ENCODE measurements at places on chromosomes 6 and 20. TPM values are rescaled to one million over a fixed set of nuclear protein-coding genes. Genes with fewer than 3 reads are reported as not detected.

DNA sequence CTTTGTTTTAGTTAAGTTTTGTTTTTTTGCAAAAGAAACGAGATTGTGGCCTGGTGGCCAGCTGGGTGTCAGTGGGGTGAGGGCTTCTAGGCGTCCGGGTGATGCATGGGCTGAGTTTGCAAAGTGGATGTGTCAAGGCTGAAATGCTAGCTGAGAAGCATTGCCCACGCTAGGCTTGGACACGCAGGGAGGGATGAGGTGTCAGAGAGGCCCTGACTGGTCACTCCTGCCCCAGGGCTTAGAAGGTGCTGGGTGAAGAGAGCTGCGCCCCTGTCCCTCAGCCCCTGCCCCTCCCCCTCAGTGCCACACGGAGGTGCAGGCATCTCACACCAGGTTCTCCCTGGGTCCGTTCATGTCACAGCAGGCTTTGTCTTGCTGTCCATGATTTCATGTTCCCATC lies 8.1 kb downstream of the OSBPL2 start:
- H3K4me1 ChIP-seq = peaks cover 6% of the 10 kb centered on the region
- no peak overlapping the region for H3K4me3 ChIP-seq
- H3K27ac ChIP-seq = peak overlapping the region; percentile 72

- DNase-seq = no peak
- no peak overlapping the region for H3K4me3 ChIP-seq
- H3K36me3 ChIP-seq = no peaks in the 10 kb centered on the region
- H3K27me3 ChIP-seq = no peaks in the 10 kb centered on the region
- no peak overlapping the region for H3K27ac ChIP-seq
These were observed 555.3 kb upstream of the CHD6 start for GRCh38 chr20:42173440-42173839.

- H3K27ac ChIP-seq = peak overlapping the region; percentile 82
- H3K4me1 ChIP-seq = peaks cover 10% of the 10 kb centered on the region
- peak; percentile 42 for DNase-seq
These were observed 130.1 kb downstream of the NFATC2 start for GRCh38 chr20:51412333-51412871.

DNA sequence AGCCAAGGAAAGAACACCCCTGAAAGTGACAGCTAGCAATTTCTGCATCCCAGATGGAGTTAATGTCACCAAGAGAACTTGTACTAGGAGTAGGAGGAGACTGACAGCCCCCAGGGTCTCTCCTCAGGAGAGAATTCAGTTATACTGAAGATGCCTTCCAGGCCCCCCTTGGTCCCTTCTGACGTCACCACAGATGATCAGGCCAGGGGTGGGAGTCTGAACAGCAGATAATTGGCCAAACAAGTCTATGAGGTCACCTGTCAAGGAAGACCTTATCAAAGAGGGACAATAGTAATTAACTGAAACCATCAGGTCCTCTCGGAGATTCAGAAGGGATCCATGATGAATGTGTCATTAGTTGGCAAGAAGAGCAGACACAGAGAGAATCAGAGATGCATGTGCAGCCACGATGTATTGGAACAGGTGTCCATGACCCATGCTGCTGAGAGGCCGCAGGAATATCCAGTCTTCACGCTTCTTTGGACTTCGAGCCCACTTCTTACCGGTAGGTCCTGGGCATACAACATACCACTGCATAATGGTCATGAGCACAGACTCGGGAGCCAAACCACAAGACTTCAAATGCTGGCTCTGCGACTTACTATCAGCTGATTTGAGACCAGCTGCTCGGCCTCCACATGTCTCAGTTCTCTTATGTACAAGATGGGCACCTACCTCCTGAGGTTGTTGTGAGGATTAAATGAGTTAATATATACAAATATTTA lies 10.2 kb downstream of the TRIM10 start:
- no peak overlapping the region for H3K4me3 ChIP-seq
- H3K36me3 ChIP-seq = no peaks in the 10 kb centered on the region
- H3K27ac ChIP-seq = no peak overlapping the region

DNA sequence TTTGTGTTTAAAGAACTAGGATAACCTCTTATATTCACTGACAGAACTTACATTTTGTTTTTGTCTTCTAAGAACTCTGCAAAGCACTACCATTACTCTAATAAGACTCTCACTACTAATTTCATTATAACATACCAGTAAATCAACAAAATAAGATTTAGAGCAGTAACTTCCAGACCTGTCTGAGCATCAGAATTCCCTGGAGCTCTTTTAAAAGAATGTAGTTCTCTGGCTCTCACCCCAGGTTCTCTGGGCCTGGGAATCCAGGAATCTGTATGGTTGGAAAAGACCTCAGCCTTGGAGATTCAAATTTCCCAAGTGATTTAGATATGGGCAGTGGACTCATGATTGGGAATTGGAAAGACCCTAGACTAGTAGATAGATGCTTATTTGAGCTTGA lies 89.4 kb downstream of the JAG1 start:
- H3K27ac ChIP-seq = no peak overlapping the region
- H3K4me1 ChIP-seq = no peaks in the 10 kb centered on the region
- H3K4me3 ChIP-seq = no peak overlapping the region
- DNase-seq = no peak
- no peaks in the 10 kb centered on the region for H3K36me3 ChIP-seq

DNA sequence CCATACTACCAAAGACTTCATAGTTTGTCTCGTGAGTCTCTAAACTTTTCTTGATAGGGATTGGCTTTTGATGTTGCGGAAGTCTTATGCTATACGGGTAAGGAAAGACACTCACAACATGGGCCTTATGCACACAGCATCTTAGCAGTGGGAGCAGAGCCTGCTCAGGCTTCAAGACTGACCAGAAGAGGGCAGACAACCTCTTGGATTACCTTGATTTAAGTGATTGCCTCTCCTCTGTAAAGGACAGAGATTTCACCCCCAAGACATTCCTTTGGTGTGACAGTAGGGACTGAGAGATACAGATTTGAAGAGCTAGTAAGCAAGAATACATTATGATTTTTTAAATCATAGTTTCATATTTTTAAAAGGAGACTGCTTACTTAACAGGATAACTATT lies 71.0 kb upstream of the SAMD3 start:
- H3K36me3 ChIP-seq = no peaks in the 10 kb centered on the region
- H3K4me1 ChIP-seq = no peaks in the 10 kb centered on the region
- H3K4me3 ChIP-seq = no peak overlapping the region
- DNase-seq = no peak
- H3K27me3 ChIP-seq = no peaks in the 10 kb centered on the region

- H3K27ac ChIP-seq = no peak overlapping the region
- H3K27me3 ChIP-seq = no peaks in the 10 kb centered on the region
- H3K4me3 ChIP-seq = no peak overlapping the region
- H3K4me1 ChIP-seq = no peaks in the 10 kb centered on the region
These were observed 112.5 kb downstream of the EDN3 start for GRCh38 chr20:59412875-59413284.

- H3K27ac ChIP-seq = no peak overlapping the region
- DNase-seq = no peak
- H3K4me3 ChIP-seq = no peak overlapping the region
- no peaks in the 10 kb centered on the region for H3K27me3 ChIP-seq
- H3K4me1 ChIP-seq = no peaks in the 10 kb centered on the region
- H3K36me3 ChIP-seq = no peaks in the 10 kb centered on the region
These were observed 382.7 kb downstream of the C6orf118 start for GRCh38 chr6:164926686-164927085.

GRCh38 chr6:81556551-81556950 lies 195.9 kb downstream of the TENT5A start:
- H3K4me3 ChIP-seq = no peak overlapping the region
- no peaks in the 10 kb centered on the region for H3K36me3 ChIP-seq

The C20orf173 gene
- not detected for total RNA-seq

The PPP1R14C gene
- 3.3 TPM for total RNA-seq

The CD2AP gene
- 21.3 TPM for total RNA-seq

The KHDRBS2 gene
- 0.16 TPM for total RNA-seq

The ZNF451 gene
- total RNA-seq = 72.3 TPM

The EDN1 gene
- 11.5 TPM for total RNA-seq

The NEDD9 gene
- 41.4 TPM for total RNA-seq
